Activated CD8-positive, alpha-beta memory T cell treated with anti-CD3 and anti-CD28 coated beads, Interleukin-2, amount 10 ng/mL, durations not matched to agents 7 days and 5 days (primary cell): ENCODE measurements at places on chromosomes 3 and 15.
A peak's percentile ranks its signal among the peaks of the same experiment; 100 is the strongest.

DNA sequence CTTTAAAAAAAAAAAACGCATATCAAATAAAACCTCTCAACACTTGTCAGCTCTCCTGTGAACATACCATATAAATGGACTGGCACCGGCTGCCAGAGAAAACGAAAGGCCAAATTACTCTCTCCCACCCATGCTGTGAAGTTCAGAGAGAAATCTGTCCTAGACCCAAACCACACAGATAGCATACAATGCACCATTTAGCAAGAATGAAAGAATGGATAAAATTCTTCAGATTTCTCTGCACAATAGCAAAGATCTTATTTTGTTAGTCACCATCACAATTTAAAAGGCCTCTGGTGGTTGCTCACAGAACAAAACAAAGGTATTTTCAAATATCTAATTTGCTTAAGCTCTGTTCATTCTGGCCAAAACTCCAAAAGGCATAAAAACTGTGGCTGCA is 93.9 kb upstream of the BHLHE40 start:
- DNase-seq, result no peak
- H3K36me3 ChIP-seq, result peaks cover 11% of the 10 kb centered on the region
- H3K4me3 ChIP-seq, result no peak overlapping the region
- no peak overlapping the region for H3K27ac ChIP-seq
- H3K4me1 ChIP-seq, result peaks cover 40% of the 10 kb centered on the region

DNA sequence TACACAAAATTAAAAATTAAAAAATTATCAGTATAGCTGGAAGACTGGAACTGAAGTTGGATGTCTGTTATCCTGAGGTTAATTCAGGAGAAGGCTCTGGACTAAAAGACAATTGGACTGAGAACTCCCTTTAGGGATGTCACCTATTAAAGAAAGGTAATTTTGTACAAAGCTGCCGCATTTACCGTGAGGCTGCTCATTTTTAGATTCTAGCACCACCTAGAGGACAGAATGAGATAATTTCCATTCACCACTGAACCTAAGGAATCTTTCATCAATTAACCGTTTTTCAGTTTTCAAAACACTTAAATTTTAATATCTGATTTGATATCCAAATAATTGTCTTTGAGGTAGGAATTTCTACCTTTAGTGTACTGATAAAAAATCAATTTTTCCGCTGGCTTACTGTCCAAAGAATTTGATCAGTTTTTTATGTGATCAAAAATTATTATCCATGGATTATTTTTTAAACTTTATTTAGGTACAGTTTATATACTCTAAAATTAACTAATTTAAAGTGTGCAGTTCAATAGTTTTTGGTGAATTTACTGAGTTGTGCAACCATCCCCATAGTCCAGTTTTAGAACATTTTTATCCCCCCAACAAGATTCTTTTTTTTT is 106.7 kb upstream of the TNIK start:
- no peaks in the 10 kb centered on the region for H3K36me3 ChIP-seq
- DNase-seq, result no peak
- no peak overlapping the region for H3K4me3 ChIP-seq
- no peak overlapping the region for H3K27ac ChIP-seq
- H3K4me1 ChIP-seq, result peaks cover 19% of the 10 kb centered on the region

- DNase-seq, result peak; percentile 33
- H3K27me3 ChIP-seq, result no peaks in the 10 kb centered on the region
- H3K4me3 ChIP-seq, result no peak overlapping the region
- H3K36me3 ChIP-seq, result no peaks in the 10 kb centered on the region
- H3K27ac ChIP-seq, result no peak overlapping the region
Measured at GRCh38 chr3:195247086-195247862, 23.7 kb downstream of the XXYLT1 start.

GRCh38 chr15:48559285-48559684 is 86.2 kb downstream of the FBN1 start:
- DNase-seq, result no peak
- no peaks in the 10 kb centered on the region for H3K4me1 ChIP-seq
- no peak overlapping the region for H3K27ac ChIP-seq
- H3K4me3 ChIP-seq, result no peak overlapping the region
- no peaks in the 10 kb centered on the region for H3K36me3 ChIP-seq

DNA sequence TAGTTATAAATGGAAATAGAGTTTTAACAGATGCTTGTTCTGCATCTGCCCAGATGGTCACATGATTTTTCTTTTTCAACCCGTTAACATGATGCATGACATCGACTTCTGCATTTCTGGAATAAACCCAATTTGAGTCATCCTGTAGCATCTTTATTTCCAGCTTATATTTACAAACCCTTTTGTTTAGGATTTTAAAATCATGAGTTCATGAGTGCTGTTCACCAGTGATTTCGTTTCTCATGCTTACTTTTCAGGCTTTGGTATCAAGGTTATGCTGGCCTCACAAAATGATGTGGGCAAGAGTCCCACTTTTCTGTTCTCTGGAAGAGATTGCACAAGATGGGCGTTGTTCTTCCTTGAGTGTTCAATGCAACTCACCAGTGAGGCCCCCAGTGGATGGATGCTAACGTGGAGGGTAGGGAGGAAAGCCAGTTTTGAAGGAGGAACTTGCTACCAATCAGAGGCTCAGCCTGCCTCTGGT is 5.2 kb downstream of the HRH1 start:
- H3K36me3 ChIP-seq, result no peaks in the 10 kb centered on the region
- peaks cover 9% of the 10 kb centered on the region for H3K4me1 ChIP-seq
- no peak overlapping the region for H3K27ac ChIP-seq

- H3K27me3 ChIP-seq, result peaks cover 10% of the 10 kb centered on the region
- H3K36me3 ChIP-seq, result no peaks in the 10 kb centered on the region
- no peak overlapping the region for H3K4me3 ChIP-seq
- DNase-seq, result no peak
- H3K4me1 ChIP-seq, result no peaks in the 10 kb centered on the region
- H3K27ac ChIP-seq, result no peak overlapping the region
Measured at GRCh38 chr3:58657036-58657520, 9.5 kb downstream of the FAM3D start.

- H3K27me3 ChIP-seq, result peaks cover 29% of the 10 kb centered on the region
- H3K4me1 ChIP-seq, result no peaks in the 10 kb centered on the region
- H3K4me3 ChIP-seq, result no peak overlapping the region
- H3K27ac ChIP-seq, result no peak overlapping the region
- DNase-seq, result no peak
Measured at GRCh38 chr3:46702246-46703012, 1.2 kb downstream of the TMIE start.

GRCh38 chr15:65979316-65979715 is 110.0 kb downstream of the RAB11A start:
- H3K4me1 ChIP-seq, result peaks cover 4% of the 10 kb centered on the region
- no peak overlapping the region for H3K27ac ChIP-seq
- no peak overlapping the region for H3K4me3 ChIP-seq
- DNase-seq, result no peak
- peaks cover 38% of the 10 kb centered on the region for H3K27me3 ChIP-seq

DNA sequence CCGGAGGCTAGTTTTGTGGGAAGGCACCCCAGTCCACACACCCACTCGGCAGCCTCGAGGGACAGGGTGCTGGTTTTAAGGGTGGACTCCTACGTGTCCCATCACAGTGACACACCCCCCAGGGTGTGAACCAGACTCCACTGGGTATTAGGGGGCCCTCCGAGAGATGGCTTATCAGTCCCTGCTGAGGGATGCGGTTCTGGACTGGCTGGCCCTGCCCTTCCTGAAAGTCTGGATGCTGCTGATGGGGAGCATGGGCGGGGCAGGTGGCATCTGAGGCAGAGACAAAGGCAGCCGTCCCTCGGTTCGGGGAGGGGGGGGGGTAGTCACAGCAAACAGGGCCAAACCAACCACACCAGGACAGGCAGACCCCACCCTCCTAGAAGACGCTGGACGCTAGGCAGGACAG is 939 bp upstream of the ULK3 start:
- H3K36me3 ChIP-seq, result peaks cover 27% of the 10 kb centered on the region
- peak overlapping the region; percentile 87 for H3K4me3 ChIP-seq
- H3K27ac ChIP-seq, result peak overlapping the region; percentile 93
- DNase-seq, result no peak

DNA sequence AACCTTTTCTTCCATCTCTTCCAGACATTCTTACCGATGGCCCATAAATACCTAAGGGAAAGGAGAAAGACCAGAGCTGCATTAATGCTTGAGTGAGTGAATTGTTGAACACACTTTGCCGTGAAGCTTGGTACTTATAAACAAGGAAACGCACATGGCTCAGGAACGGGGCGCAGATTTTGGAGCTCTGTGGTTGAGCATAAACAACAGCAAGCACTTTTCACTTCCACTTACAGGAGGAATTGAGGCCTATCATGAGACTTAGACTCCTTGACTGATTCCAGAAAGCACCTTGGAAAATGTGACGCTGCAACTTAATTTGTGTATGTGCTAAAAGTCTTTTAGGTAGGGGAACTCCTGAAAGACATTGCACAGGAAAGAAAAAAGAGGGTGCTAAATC is 197.5 kb upstream of the FEZF2 start:
- no peaks in the 10 kb centered on the region for H3K27me3 ChIP-seq
- no peak overlapping the region for H3K27ac ChIP-seq
- H3K36me3 ChIP-seq, result no peaks in the 10 kb centered on the region

- H3K27me3 ChIP-seq, result peaks cover 9% of the 10 kb centered on the region
- H3K36me3 ChIP-seq, result no peaks in the 10 kb centered on the region
- DNase-seq, result peak; percentile 43
- no peak overlapping the region for H3K27ac ChIP-seq
- peaks cover 8% of the 10 kb centered on the region for H3K4me1 ChIP-seq
Measured at GRCh38 chr3:42345811-42346210, 64.6 kb downstream of the LYZL4 start.

DNA sequence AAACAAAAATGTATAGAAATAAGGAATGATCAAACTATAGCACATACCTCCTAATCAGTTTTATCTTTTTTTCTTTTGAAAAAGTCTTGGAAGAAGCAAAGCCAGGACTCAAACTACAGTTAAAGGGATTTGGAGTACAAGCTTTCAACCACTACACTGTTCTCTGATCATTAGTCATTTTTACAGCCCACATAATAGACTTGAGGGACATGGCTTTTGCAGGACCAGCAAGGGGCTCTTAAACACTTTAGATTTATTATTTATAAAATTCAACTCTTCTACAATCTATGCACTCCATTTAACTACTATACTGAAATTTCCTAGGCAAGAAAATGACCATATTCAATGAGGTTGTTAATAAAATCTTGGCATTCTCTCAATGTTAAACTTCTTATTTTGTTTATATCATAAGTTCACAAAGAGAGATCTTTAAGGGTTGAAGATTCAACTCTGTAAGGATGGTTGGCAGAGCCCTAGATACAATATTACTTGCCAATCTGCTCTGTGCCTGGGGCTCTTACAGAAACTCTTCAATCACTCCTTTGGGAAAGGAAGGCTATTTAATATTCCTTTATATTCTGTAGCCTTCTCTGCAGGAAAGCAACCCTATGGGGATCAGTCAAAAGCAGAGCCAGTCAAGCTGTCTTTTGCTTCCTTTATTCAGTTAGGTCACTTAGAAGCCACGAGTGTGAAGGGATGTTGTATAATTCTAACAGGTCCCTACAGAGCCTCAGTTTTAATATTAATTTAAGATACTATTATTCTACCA is 557.7 kb upstream of the SGO1 start:
- H3K4me3 ChIP-seq, result no peak overlapping the region
- no peaks in the 10 kb centered on the region for H3K36me3 ChIP-seq
- no peak overlapping the region for H3K27ac ChIP-seq
- no peak for DNase-seq
- no peaks in the 10 kb centered on the region for H3K27me3 ChIP-seq
- H3K4me1 ChIP-seq, result no peaks in the 10 kb centered on the region

- H3K4me1 ChIP-seq, result no peaks in the 10 kb centered on the region
- no peak for DNase-seq
- H3K27ac ChIP-seq, result no peak overlapping the region
- no peak overlapping the region for H3K4me3 ChIP-seq
Measured at GRCh38 chr3:103968751-103969150, 1398.0 kb upstream of the ALCAM start.

GRCh38 chr3:13039213-13039896 is 33.9 kb downstream of the IQSEC1 start:
- H3K27me3 ChIP-seq, result no peaks in the 10 kb centered on the region
- no peak for DNase-seq
- peaks cover 16% of the 10 kb centered on the region for H3K4me1 ChIP-seq
- no peak overlapping the region for H3K4me3 ChIP-seq
- H3K27ac ChIP-seq, result no peak overlapping the region

DNA sequence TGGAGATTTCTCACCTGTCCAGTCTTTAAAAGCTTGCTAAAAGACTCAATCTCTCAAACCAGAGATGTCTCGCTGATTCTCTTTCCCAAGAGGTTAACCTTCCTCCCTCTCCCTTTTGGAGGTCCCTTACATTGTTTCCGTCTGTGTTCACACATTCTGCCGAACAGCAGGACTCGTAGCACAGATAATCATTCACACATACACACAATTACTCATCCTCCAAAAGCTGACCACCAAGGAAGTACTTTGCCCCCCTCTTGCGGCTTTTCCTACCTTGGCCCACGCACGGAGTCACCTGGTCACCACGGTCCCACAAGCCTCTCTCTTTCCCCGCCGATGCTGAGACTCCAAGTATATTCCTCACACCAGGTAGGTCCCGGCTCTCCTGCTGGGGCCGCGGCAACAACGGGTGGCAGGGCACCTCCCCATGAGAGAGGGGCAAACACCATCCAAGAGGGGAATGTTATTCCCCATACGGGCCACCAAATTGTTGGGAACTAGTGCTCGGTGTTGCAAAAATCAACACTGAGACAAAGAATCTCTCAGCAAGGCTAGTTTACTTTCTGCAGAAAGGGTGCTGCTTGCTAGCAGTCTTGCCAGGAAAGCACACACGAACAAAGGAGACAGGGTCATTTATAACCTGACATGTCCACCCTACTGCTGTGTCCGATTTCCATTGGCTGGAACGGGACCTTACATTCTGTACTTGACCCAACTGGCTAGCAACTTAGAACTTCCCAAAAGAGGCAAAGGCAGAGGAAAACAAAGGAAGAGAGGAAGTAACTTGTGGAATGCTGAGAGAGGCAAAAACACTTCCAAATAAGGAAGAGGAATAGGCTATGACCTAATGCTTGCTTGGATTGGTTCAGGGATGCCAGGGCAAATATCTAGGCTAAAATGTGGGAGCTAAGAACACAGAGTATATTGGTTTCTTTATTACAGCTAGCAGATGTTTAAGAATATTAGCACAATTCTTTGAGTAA is 102.1 kb upstream of the NECTIN3 start:
- peaks cover 2% of the 10 kb centered on the region for H3K36me3 ChIP-seq
- no peak overlapping the region for H3K4me3 ChIP-seq
- H3K27ac ChIP-seq, result no peak overlapping the region

- H3K27me3 ChIP-seq, result peaks cover 11% of the 10 kb centered on the region
- no peaks in the 10 kb centered on the region for H3K36me3 ChIP-seq
- no peak overlapping the region for H3K27ac ChIP-seq
- H3K4me1 ChIP-seq, result no peaks in the 10 kb centered on the region
Measured at GRCh38 chr15:89477411-89478242, 18.8 kb downstream of the RHCG start.

GRCh38 chr15:92112180-92112579 is 258.7 kb downstream of the SLCO3A1 start:
- H3K4me1 ChIP-seq, result no peaks in the 10 kb centered on the region
- no peak overlapping the region for H3K27ac ChIP-seq
- H3K4me3 ChIP-seq, result no peak overlapping the region
- no peak for DNase-seq
- H3K36me3 ChIP-seq, result peaks cover 2% of the 10 kb centered on the region
- H3K27me3 ChIP-seq, result no peaks in the 10 kb centered on the region

- H3K27me3 ChIP-seq, result no peaks in the 10 kb centered on the region
- no peak for DNase-seq
- peak overlapping the region; percentile 67 for H3K4me3 ChIP-seq
- peak overlapping the region; percentile 94 for H3K27ac ChIP-seq
- H3K36me3 ChIP-seq, result peaks cover 51% of the 10 kb centered on the region
Measured at GRCh38 chr3:141499965-141500364, 13.1 kb downstream of the RASA2 start.

GRCh38 chr3:13095408-13095937 is 22.2 kb upstream of the IQSEC1 start:
- no peak overlapping the region for H3K4me3 ChIP-seq
- peaks cover 22% of the 10 kb centered on the region for H3K27me3 ChIP-seq
- H3K4me1 ChIP-seq, result peaks cover 22% of the 10 kb centered on the region
- DNase-seq, result no peak
- no peak overlapping the region for H3K27ac ChIP-seq
- no peaks in the 10 kb centered on the region for H3K36me3 ChIP-seq
